ENCODE measurements at places on chromosomes 12 and 14.

GRCh38 chr12:117865505-117865904, 103.3 kb downstream of the KSR2 start:
- DNase-seq: no peak

DNA sequence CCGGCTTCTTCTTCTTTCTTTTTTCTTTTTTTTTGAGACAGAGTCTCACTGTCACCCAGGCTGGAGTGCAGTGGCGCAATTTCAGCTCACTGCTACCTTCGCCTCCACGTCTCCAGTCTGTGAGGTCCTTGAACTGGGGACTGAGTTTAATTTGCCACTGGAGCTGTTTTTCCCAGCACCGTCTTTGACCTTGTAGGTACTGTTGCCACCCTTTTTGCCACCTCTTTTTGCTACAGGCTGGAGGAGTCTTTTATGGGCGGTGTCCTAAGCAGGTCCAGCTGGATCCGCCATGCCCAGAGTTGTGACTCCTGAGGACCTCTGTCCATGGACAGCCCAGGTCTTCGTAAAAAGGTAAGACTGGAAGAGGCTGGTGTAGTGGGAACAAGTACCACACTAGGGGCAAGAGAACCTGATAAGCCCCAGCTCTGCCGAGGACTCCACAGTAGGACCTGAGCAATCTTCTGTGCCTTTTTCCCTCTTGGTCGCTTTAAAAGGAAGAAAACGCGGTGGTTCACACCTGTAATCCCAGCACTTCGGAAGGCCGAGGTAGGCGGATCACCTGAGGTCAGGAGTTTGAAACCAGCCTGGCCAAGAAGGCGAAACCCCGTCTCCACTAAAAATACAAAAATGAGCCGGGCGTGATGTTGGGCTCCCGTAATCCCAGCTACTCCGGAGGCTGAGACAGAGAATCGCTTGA, 946 bp downstream of the RNU4-2 start:
- peak; percentile 58 for DNase-seq

- no peak for DNase-seq
Measured at GRCh38 chr12:114136631-114137030, 170.5 kb upstream of the RBM19 start.

GRCh38 chr14:96792003-96792402, 5.2 kb upstream of the VRK1 start:
- no peak for DNase-seq

- DNase-seq: no peak
Measured at GRCh38 chr12:22740656-22741355, 115.8 kb downstream of the ETNK1 start.

DNA sequence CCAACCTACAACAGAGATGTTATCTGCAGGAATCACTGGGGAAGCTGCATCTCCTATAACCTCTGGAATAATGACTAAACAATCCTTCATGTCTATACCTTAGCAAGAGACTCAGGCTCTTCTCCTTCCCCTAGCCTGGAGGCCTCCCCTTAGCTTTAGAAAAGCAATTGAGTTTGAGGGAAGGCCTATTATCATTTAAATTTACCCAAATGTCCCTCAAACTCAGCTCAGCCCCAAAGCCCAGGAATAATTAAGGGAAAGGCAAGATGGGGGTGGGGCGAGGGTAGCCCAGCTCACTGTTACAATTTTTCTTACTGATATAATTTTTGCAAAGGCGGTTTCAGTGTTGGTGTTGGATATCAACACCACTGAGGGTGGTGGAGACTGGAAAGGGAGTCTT, 151.4 kb upstream of the EEA1 start:
- DNase-seq: no peak

DNA sequence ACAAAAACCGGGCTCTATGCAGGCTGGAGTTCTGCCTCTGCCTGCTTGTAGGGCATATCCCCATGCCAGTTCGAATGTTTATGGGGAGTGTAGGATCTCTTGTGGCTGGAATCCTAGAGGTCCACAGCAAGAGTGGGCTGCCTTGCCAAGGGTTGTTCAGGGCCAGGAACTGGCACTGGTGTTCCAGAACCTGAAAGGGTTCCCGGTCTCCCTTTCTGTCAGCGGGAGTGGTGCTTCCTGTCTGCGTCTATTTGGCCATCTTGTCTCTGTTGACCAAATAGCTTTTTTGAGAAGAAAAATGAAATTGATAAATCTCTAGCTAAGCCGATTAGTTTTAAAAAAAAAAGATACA, 17.8 kb downstream of the OLR1 start:
- DNase-seq: no peak

- no peak for DNase-seq
Measured at GRCh38 chr12:132484183-132484890, 5.6 kb upstream of the FBRSL1 start.

- DNase-seq: no peak
Measured at GRCh38 chr14:105899071-105899641, 372.8 kb downstream of the TMEM121 start.

DNA sequence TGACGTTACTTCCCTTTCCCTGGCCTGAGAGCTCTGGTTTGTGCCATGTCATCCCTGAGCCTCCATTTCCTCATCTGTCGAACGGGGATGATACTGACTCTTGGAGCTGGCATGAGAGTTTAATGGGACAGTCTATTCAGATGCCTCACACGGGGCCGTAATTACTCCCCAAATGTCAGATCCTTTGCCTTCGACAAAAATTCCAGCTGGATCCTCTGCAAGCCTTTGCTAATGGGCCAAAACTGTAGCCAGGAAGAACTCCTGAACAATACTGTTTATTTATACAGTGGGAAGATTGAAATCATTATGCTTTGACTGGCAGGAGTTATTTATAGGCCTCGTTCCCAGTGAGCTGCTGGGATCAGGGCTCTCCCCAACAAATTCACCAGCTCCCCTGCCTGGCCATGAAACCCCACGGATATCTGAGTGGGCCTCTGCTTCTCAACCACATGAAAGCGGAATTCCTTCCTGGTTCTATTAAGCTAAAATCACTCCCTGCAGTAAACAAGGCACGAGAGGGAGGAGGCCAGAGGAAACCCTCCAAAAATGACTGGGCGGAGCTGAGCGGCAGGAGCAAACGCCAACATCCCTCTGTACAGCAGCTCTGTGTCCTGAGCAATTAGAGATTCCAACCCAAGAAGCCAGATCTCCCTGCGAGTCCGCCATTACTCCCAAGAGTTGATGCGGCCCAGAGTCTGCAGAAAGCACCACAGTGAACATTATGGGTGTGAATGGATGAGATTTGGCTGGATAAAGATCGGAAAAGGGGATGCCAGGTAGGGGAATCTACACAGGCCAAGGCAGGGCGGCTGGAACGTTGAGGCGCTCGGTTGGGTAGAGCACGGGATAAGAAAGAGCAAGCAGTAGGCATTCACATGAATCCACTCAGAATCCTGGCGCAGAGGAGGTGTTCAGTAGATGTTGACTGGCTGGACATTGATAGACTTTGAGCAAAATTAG, 326.1 kb downstream of the BCL11B start:
- DNase-seq: no peak

DNA sequence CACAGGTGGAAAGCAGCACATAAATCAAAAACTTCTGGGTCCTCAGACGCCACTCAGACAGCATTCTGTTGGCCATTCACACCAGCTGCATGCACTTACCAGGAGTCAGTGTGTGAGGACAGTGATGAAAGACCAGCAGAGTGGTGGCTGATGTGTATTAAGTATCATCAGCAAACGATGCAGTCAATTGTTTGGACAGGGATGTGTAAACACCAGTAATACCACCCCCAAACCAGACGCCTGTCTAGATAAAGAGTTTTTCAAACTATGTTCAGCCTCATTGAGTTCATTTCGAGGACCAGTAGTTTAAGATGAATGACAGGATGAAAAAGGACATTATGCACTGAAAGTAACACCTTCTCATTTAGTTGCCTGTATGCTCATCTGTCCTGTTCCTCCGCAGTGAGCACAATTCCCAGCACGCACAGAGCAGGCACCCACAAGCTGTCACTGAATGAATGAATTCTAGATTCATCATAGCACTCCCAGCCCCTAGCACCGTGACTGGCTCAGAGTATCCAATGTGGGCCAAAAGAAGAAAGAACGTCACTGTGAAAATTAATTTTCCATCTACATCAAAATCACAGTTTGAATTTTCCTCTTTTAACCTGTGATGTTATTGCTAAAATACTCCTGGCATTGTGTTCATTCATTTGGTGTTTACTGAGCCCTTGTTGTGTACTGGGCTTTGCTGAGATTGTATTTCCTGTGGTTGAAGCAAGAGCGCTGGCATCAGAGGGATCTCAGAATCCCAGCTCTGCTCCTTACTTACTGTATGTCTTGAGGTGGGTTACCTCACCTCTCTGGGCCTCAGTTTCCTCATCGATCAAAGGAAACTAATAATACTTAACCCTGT, 124.8 kb upstream of the NOS1 start:
- no peak for DNase-seq

- DNase-seq: no peak
Measured at GRCh38 chr12:80617733-80618132, 89.7 kb upstream of the MYF6 start.

DNA sequence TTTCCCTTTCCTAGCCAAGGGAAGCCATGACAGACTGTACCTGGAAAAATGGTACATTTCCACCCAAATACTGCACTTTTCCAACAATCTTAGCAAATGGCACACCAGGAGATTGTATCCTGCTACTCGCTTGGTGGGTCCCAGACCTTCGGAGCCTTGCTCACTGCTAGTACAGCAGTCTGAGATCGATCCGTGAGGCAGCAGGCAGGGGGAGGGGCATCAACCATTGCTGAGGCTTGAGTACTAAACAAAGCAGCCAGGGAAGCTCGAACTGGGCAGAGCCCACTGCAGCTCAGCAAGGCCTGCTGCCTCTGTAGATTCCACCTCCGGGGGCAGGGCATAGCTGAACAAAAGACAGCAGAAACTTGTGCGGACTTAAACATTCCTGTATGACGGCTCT, 218.8 kb downstream of the LRIG3 start:
- DNase-seq: no peak

DNA sequence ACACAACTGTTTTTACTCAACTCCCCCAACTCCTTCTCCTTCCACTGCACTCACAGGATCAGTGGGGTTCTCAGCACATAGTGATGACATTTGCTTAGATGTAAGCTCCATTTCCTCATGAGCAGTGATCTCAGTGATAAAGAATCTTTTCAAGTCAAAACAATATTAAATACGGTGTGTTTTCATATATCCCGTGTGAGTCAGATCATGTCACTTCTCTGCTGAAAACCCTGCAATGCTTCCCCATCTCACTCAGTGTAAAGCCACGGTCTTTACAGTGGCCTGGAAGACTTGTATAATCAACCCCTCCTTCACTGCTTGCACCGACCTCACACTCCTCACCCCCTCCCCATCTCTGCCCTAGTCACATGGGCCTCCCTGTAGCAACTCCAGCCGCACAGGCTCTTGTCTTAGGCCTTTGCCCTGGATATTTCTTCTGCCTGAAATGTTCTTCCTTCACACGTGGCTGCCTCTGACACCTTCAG, 149.7 kb upstream of the ARHGAP5 start:
- DNase-seq: no peak

GRCh38 chr12:80791863-80792262, 75.2 kb downstream of the MYF5 start:
- no peak for DNase-seq

DNA sequence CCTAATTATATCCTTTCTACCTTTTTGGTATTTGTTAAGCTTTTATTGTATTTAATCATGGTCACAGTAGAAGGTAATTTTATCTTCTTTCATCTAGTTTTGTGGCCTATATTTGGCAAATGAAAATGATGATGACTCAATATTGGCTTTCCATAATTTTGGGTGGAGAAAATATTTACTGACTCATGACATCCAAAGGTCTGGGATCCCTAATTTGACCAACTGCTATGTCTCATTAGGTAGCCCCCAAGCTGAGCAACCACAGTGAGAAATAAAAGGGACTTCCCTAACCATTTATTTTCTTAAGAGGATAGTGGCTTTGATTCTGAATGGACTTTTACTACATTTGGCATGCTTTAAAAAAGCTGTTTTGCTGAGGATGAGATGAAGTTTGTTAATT, 289.5 kb downstream of the RMST start:
- DNase-seq: no peak

DNA sequence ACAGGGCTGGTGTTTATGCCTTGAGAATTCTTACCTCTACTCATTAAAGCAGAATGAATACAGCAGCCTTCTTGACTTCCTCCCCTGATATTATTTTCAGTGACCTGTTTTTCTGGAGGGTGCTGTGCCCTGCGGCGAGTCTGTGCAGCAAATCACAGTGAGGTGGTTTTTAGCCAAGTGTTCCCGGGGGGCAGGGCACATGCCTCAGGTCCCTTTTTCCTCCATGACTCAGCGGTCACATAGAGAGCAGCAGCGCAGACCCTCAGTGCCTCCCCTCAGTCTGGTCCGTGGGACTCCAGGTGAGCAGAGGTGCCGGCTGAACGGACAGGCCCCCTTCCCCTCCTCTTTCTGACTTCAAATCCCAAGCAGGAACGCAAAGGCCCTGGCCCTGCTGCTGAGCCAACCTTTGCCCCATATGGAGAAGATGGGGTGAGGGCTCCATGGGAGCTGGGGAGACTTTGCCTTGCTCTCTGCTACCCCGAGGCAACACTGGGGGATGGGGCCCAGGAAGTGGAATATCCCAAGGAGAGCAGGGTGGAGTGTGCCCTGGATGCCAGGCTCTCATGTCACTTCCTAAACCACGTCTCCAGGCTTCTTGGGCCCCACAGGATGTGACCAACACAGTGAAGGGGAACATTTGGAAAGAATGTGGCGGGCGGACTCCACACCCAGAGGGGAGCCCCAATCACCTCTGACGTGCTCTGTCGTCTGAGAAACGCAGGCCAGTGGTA, 90.0 kb downstream of the DHRS2 start:
- DNase-seq: no peak

- no peak for DNase-seq
Measured at GRCh38 chr14:25406818-25407217, 356.9 kb upstream of the STXBP6 start.

DNA sequence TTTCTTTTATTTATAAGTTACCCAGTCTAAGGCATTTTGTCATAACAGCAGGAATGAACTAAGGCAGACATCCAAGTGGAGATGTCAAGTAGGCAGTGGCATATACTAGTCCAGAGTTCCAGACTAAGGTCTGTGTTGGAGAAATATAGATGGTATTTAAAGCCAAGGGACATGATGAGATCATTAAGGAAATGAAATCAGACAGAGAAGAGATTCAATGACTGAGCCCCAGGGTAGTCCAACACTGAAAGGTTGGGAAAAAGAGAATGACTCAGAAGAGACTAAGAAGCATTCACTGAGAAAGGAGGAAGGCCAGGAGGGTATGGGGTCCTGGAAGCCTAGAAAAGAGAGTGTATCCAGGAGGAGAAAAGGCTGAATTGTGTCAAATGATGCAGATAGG, 442.2 kb upstream of the CCDC196 start:
- DNase-seq: no peak

GRCh38 chr14:68938271-68939150, 40.6 kb downstream of the ACTN1 start:
- no peak for DNase-seq

GRCh38 chr14:103862393-103862782, 15.0 kb upstream of the PPP1R13B start:
- no peak for DNase-seq

GRCh38 chr14:95360828-95361227, 41.1 kb upstream of the CLMN start:
- DNase-seq: no peak

- no peak for DNase-seq
Measured at GRCh38 chr14:38255673-38256532, at the start of gene CLEC14A. Gene CLEC14A (minus strand): TSS chr14:38256093. CDS start chr14:38256022, 71 bp downstream.

GRCh38 chr12:51955702-51956101, 4.2 kb downstream of the ACVR1B start:
- DNase-seq: no peak

GRCh38 chr12:90338365-90338764, 616.6 kb downstream of the CCER1 start:
- DNase-seq: no peak

- no peak for DNase-seq
Measured at GRCh38 chr12:103538397-103538796, 42.6 kb upstream of the C12orf42 start.
